CD4-positive, alpha-beta T cell (primary cell): ENCODE measurements at places on chromosomes 16 and 17. TPM values are rescaled to one million over a fixed set of nuclear protein-coding genes. Genes with fewer than 3 reads are reported as not detected.

MSLN gene
- not detected for total RNA-seq

TBC1D26 gene
- not detected for total RNA-seq

SLC9A5 gene
- total RNA-seq: 3.1 TPM

TAOK1 gene
- total RNA-seq: 33.1 TPM

ZNF423 gene
- total RNA-seq: not detected

ASIC2 gene
- total RNA-seq: not detected

ARL5C gene
- total RNA-seq: not detected

HAGHL gene
- 9.2 TPM for total RNA-seq

RSKR gene
- total RNA-seq: 14.8 TPM

PITPNM3 gene
- total RNA-seq: 0.41 TPM

FBXW10 gene
- not detected for total RNA-seq

CDH1 gene
- 0.49 TPM for total RNA-seq

SCGB1C2 gene
- not detected for total RNA-seq

NPTX1 gene
- 0.58 TPM for total RNA-seq

CDH16 gene
- not detected for total RNA-seq

KRT24 gene
- total RNA-seq: not detected

OR1A2 gene
- not detected for total RNA-seq

MEFV gene
- 0.73 TPM for total RNA-seq

PRSS33 gene
- total RNA-seq: not detected

SHISA9 gene
- not detected for total RNA-seq

TMEM208 gene
- 35.8 TPM for total RNA-seq

MRPL58 gene
- 5.4 TPM for total RNA-seq
